ENCODE measurements at places on chromosomes 11 and 22. TPM values are rescaled to one million over a fixed set of nuclear protein-coding genes. Genes with fewer than 3 reads are reported as not detected.

Gene FGF19
- total RNA-seq, result 0.70 TPM

Gene TBX10
- total RNA-seq, result not detected

Gene SMIM38
- total RNA-seq, result 0.99 TPM

Gene MS4A2
- total RNA-seq, result 0.47 TPM

Gene TSGA10IP
- total RNA-seq, result not detected

Gene API5
- total RNA-seq, result 60.0 TPM

Gene CLCF1
- 3.5 TPM for total RNA-seq

Gene OSBP2
- 15.4 TPM for total RNA-seq

Gene SLCO2B1
- 15.9 TPM for total RNA-seq

Gene CHCHD10
- 78.8 TPM for total RNA-seq

Gene SGSM1
- 3.4 TPM for total RNA-seq

Gene FXYD2
- 420 TPM for total RNA-seq

Gene MISFA
- 6.1 TPM for total RNA-seq

Gene OR52I2
- not detected for total RNA-seq

Gene JAML
- 11.2 TPM for total RNA-seq

Gene BUD13
- 17.6 TPM for total RNA-seq

Gene LYVE1
- total RNA-seq, result 43.6 TPM

Gene PIK3IP1
- 23.6 TPM for total RNA-seq

Gene CASP4
- total RNA-seq, result 26.9 TPM

Gene DRAP1
- total RNA-seq, result 55.9 TPM

Gene LIMK2
- 55.2 TPM for total RNA-seq

Gene OR6A2
- total RNA-seq, result 0.41 TPM

Gene TRPM5
- total RNA-seq, result 1.1 TPM

Gene DYNC2H1
- total RNA-seq, result 51.5 TPM

Gene GNAZ
- 4.9 TPM for total RNA-seq

Gene FXYD6
- 54.7 TPM for total RNA-seq

Gene TBX1
- total RNA-seq, result 3.9 TPM

Gene HTR3A
- 0.18 TPM for total RNA-seq

Gene KCNJ11
- total RNA-seq, result 17.0 TPM

Gene NEFH
- total RNA-seq, result 1.6 TPM

Gene TCN1
- total RNA-seq, result 1.4 TPM

Gene MOV10L1
- total RNA-seq, result 0.99 TPM

Gene SLC22A12
- total RNA-seq, result 4.6 TPM

Gene HBD
- total RNA-seq, result 1.3 TPM

Gene PANX3
- total RNA-seq, result not detected

Gene GPHA2
- total RNA-seq, result 1.3 TPM

Gene OR52H1
- 2.3 TPM for total RNA-seq

Gene ZNF70
- 9.0 TPM for total RNA-seq

Gene OR2AG2
- total RNA-seq, result 0.18 TPM

Gene ACAD8
- 38.6 TPM for total RNA-seq

Gene IGF2
- 562 TPM for total RNA-seq

Gene KRTAP5-10
- not detected for total RNA-seq

Gene TMEM45B
- 17.3 TPM for total RNA-seq

Gene CWC15
- 42.7 TPM for total RNA-seq

Gene CNIH2
- total RNA-seq, result 1.6 TPM

Gene TMPRSS4
- total RNA-seq, result 13.7 TPM

Gene APOBEC3H
- total RNA-seq, result 0.18 TPM

Gene SLC37A2
- total RNA-seq, result 5.3 TPM

Gene KBTBD3
- total RNA-seq, result 21.1 TPM

Gene JAM3
- total RNA-seq, result 45.1 TPM

Gene OR10A2
- not detected for total RNA-seq

Gene SYNGR1
- total RNA-seq, result 41.5 TPM

Gene TUBA8
- total RNA-seq, result 8.2 TPM

Data from metanephros (tissue), 2 donors.